ENCODE measurements at places on chromosomes 12 and 14.
A peak's percentile ranks its signal among the peaks of the same experiment; 100 is the strongest.

GRCh38 chr14:61191733-61192132 is 89.4 kb downstream of the TMEM30B start:
- no peak for DNase-seq

DNA sequence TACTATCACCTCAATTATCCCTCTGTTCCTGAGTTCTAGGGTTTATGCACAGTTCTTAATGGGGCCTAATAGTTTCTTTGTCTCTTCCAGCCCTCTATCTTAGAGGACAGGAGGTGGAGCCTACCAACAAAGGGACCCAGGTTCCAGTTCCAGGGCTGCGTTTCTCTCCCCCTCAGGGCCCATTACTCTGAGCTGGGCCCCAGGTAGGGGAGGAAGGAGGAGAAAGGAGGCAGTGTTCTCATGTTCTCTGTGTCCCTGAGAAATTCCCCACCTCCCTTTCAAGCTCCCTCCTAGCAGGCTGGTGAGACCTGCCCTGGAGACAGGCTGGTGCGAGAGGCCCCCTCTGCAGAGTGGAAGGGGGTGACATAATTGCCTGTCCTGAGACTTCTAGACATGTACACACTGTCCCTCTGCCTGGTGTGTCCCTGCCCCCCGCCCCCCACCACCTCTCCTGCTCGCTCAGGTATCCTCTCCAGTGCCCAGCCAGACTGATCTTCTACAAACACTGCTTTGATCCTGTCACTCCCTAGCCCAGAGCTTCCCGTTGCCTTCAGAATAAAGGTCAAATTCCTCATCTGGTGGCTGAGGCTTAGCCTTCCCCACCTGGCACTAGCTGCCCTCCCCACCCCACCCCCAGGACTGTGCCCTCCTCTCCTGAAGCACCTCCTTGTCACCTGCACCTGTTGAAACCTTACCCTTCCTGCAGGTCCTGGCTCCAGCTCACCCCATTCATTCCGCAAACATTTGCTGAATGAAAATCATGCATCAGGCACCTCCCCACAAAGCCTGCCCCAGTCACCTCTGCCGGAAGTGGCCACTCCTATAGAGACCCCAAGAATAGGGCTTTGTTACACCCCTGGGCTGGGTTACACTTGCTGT is 21.1 kb upstream of the KRT8 start:
- DNase-seq: peak; percentile 12

- no peak for DNase-seq
Observed at GRCh38 chr12:1924996-1925683, 6.7 kb upstream of the CACNA2D4 start.

DNA sequence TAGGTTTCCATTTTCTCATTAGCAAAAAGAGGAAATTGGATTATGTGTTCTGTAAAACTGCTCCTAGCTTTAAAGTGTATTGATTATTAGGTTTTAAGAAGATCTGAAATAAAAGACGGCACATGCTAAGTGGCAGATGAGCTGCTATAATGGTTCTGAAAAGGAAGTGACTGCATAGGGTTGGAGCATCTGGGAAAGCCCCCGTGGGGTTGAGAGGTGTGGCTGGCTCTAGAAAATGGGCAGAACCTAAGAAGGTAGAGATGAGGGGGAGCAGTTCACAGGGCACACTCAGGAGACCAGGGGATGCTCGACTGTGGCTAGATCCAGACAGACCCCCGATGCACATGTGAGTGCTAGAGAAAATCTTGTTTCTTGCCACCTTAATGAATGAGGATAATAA is 1.9 kb downstream of the IFNG-AS1 start:
- DNase-seq: no peak

GRCh38 chr12:119383206-119383605 is 48.7 kb downstream of the CCDC60 start:
- DNase-seq: no peak

- DNase-seq: no peak
Observed at GRCh38 chr14:79466938-79467527, 744.3 kb downstream of the DIO2 start.

- no peak for DNase-seq
Observed at GRCh38 chr12:74620921-74621320, 83.3 kb downstream of the ATXN7L3B start.

- peak; percentile 75 for DNase-seq
Observed at GRCh38 chr14:101721951-101722661, 39.4 kb upstream of the PPP2R5C start.

DNA sequence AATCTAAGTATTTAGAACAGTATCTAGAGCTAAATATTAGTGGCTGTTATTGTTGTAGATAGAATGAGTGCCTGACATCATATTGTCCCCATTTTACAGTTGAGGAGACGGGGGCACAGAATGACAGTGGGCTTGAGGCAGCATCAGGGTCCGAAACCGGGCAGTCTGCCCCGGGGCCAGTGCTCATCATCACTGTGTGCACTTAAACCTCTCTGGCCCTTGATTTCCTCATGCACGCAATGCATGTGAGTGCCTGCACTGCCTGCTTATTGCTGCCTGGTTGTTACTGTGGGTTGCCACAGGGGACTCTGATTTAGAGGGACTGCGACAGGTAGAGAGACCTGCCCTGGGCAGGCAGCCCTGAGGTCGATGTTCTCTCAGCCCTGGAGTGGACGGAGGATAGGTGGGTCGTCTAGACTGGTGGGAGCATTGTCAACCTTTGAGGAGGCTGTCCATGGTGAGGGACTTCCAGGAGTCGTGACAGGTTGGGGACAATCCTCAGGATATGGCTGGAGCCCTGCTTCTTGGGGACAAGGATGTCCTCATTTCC is 9.8 kb downstream of the ACVRL1 start:
- no peak for DNase-seq

GRCh38 chr14:100388103-100389054 is 65.2 kb downstream of the SLC25A47 start:
- no peak for DNase-seq

DNA sequence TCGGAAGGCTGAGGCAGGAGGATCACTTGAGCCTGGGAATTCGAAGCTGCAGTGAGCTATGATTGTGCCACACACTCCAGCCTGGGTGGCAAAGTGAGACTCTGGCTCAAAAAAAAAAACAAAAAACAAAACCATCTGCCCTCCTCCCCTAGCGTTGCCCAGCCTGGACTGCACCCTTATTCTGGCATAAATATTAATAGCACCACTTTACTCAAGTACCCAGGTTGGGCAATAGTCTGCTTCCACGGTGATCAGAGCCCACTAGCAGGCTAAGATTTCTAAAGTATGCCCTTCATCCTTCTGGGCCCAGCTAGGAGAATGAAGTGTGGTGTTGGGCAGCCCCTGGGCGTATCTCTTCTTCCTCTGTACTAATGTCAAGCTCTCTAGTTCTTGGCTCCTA is 33.3 kb downstream of the KCTD10 start:
- peak; percentile 47 for DNase-seq

DNA sequence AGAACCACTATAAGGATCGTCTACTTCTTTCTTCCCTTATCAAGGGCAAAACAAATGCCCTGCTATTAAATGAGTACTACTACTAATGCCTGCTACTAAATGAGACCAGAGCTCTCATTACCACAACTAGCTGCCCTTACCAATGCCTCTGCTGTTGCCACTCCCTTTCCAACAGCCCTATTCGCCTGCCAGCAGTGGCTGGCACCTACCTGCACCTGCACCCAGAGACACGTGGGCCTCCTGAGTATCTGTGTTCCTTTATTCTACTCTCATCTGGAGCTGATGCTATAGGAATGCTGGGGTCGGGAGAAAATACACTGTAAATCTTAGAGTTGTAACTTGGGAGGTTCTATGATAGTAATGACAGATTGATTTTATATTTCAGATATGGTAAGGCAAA is 174.7 kb downstream of the SLC2A13 start:
- no peak for DNase-seq

- DNase-seq: no peak
Observed at GRCh38 chr12:97293541-97293940, 169.1 kb upstream of the RMST start.

DNA sequence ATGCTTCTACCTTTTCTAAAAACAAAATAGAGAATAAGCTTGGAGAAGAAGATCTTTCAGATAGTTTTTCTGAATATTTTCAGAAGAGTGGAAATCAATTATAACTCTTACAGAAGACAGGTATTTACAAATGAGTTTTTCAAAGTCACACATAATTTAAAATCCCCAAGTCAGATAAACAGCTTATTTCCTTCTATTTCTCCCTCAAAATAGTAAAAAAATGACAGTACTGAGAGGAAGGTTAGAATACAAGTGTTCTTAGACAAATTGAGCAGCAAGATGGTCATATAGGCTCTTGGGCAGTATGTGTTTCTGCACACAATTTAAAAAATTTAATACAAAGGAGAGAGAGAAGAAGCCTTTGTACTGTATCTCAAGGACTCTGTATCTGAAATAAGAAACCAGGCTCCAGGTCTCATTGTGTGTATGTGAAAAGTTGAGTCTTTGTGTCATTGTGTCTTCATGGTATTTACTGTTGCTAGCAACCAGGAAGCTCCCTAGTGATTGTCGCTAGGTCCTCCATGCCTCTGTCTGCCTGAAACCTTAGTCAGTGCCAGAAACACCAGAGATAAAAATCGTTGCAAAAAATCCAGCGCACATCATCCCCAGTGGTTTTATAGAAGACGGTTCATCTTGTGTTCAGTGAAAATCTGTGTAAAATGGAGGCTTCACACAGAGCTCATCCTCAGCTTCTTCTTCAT is 12.9 kb upstream of the TUBA1A start:
- DNase-seq: peak; percentile 66

DNA sequence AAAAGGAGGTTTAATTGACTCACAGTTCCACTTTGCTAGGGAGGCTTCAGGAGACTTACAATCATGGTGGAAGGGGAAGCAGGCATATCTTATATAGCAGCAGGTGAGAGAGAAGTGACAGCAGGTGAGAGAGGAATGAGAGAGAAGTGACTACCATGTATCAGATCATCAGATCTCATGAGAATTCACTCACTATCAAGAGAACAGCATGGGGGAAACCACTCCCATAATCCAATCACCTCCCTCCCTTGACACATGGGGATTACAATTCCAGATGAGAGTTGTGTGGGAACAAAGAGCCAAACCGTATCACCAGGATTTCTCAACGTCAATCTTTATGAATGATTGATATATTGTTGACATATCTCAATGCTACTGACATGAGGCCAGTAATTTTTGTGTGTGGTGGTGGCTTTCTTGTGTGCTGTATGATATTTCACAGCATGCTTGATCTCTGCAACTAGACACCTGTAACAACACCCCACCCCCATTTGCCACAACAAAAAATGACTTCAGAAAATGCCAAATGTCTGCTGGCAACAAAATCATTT is 1470.9 kb upstream of the SEL1L start:
- DNase-seq: no peak

- DNase-seq: no peak
Observed at GRCh38 chr14:101060171-101060601, 156.7 kb upstream of the RTL1 start.

- DNase-seq: no peak
Observed at GRCh38 chr12:12495536-12495935, 67.1 kb downstream of the DUSP16 start.

- DNase-seq: peak; percentile 31
Observed at GRCh38 chr12:263574-263973, 938 bp upstream of the SLC6A13 start.

GRCh38 chr14:21317398-21317797 is 37.5 kb downstream of the RPGRIP1 start:
- no peak for DNase-seq

DNA sequence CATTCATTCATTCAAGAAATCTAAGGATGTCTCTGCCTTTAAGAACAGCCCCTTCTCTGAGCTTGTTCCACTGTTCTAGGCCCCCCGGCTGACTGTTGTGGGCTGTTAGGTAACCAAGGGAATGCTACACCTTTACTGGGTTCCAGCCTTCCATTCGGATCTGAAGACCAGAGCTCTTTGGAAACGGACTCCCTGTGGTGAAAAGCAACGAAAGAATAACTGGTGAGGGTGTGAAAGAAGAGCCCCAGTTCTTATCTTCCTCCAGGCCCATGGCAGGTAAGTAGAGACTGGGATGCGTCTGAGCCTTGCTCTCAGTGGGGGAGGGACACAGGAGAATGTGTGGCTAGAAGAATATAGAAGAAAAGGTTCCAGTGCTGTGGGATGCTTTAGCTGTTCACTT is 207.4 kb downstream of the TMEM132D start:
- DNase-seq: no peak

DNA sequence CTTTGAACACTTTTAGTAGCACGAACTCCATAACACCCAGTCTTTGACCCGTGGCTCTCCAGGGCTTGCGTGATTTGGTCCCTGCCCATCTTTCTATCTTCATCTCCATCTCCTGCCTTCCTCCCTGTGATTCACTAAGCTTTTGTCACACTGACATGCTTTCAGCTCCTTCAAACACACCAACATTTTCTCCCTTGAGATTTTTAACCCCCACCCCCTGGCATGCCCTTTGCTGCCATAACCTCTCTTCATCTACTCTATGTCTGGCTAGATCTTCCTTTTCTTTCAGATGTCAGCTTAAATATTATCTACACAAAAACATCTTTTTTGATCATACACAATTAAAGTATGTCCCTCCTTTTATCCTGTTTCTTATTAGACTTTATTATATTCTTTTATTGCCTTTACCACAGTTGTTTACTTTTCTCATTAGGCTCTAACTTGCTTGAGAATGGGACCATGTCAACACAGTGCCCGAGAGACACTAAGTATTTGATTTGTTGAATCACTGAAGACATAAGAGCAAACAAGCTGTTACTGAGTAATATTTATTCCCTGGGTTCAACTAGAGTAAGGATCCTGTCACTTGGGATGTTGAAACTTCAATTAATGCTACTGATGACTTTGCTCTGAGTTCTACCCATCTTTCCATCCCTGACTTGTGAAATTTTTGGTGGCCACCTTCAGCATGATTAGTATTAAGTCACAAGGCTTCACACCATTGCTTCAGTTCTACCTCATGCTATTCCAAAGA is 387.3 kb downstream of the LRIG3 start:
- no peak for DNase-seq

GRCh38 chr14:32324601-32325000 is 4.5 kb upstream of the AKAP6 start:
- peak; percentile 2 for DNase-seq

- DNase-seq: peak; percentile 80
Observed at GRCh38 chr12:779745-780734, 27.7 kb downstream of the WNK1 start.

- no peak for DNase-seq
Observed at GRCh38 chr12:124188084-124188483, 106.8 kb upstream of the RFLNA start.

GRCh38 chr12:3371018-3371417 is 120.0 kb upstream of the PRMT8 start:
- no peak for DNase-seq

Measured in GM23248 (cell line).